ENCODE measurements at places on chromosomes 6 and 20. TPM values are rescaled to one million over a fixed set of nuclear protein-coding genes. Genes with fewer than 3 reads are reported as not detected.

Gene VSX1
- total RNA-seq: not detected

- DNase-seq: no peak
These were observed 55.7 kb upstream of the FRMD1 start for GRCh38 chr6:168134560-168135201.

Gene BPI
- total RNA-seq: not detected

- DNase-seq: no peak
These were observed 39.3 kb upstream of the OSTM1 start for GRCh38 chr6:108113557-108114519.

Gene ADGB
- not detected for total RNA-seq

GRCh38 chr20:1184638-1185315 lies at the start of gene TMEM74B:
Gene TMEM74B, minus strand, starts transcription at chr20:1184981. Its CDS starts 1,180 bp downstream, at chr20:1183801.
- DNase-seq: no peak

Gene TAGAP
- 81.6 TPM for total RNA-seq

DNA sequence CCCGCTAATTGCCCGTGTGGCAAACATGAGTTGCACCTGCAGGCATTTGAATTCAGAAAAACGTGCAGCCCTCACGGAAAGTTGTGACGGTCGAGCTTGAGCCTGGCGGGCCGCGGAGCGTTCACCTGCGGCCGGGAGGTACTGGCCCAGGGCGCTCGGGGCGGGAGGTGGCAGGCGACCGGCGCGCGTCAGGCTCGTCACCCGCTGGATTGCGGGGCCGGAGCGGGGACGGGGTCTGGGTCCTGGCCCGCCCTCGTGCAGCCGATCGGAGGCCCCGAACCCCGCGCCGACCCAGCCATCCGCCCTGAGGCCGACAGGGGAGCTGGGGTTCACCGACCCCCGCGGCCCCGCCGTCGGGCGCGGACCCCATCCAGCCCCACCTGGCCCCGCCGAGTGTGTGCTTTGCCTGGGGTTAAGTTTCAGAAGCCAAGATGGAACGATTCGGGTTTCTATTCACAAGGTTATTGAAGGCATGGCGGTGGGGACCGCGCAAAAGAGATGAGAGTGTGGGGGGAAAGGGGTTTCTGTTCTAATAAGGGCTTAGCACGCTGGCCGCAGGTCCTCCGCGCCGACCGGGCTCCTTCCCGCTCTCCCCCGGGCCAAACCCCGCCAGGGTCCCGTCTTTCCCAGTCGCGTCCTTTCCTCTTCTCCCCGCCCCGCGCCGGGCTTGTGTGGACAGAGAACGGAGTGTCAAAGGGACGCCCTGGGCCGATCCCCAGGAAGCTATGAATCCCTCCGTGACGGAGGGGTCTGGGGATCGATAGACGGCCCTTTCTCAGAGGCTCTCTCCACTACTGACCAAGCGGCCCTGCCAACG lies 1.6 kb upstream of the HEY2 start:
- peak; percentile 21 for DNase-seq

DNA sequence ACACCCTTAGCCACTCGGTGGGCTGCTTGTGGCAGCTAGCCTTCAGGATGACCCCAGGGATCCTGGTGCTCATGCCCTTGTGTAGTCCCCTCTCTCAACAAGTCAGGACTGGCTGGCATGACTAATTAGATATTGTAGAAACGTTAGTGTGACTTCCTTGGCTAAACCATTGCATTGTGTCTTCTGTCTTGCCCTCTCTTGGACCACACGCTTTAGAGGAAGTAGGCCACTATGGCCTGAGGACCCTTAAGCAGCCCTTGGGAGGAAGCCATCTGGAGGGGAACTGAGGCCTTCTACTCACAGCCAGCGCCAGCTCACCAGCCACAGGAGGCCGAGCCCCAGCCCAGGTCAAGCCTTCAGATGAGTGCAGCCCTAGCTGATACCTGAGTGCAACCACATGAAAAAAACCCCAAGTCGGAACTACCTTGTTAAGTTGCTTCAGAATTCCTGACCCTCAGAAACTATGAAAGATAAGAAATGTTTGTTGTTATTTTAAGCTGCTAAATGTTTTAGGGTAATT lies 10.1 kb downstream of the ANGPT4 start:
- DNase-seq: no peak

Gene ANKRD66
- total RNA-seq: not detected

Data from naive thymus-derived CD4-positive, alpha-beta T cell (primary cell).